Stimulated activated CD4-positive, alpha-beta T cell treated with anti-CD3 and anti-CD28 coated beads, Interleukin-4, amount 100 ng/mL, for 4 hours (primary cell): ENCODE measurements at places on chromosomes 2 and 18.

- DNase-seq: no peak
These were observed 65.2 kb downstream of the CCDC195 start for GRCh38 chr2:224650815-224651439.

DNA sequence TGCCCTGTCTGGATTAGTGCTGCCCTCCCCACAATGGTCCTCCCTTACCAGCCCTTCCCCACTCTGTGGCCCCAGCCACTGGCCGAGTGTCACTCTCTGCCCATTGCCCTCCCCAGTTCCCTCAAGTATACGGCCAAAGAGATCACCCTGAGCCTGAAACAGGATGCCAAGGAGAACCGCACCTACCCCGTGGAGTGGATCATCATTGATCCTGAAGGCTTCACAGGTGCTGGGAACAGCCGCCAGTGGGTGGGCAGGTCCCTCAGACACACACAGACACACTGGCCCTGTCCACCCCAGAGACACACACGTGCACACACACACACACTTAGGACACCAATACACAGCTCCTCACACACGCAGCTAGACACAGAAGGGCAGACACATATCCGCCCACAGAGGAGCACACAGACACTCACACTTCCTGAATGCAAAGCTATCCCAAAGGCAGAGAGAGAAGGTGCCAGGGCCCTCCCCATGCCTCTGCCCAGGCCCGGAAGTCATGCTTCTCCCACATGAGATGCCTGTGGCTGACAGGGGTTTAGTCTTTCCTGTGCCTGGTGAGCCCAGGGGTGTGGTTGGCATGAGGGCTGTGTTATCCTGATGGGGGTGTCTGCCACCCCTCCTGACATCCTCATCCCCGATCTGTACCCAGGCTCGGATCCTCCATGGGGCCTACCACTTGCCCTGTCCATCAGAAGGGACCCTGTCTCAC, 2.9 kb downstream of the CHRND start:
- DNase-seq: no peak

GRCh38 chr2:189874586-189875320, 90.5 kb downstream of the PMS1 start:
- DNase-seq: no peak

- DNase-seq: no peak
These were observed 96.7 kb downstream of the PMAIP1 start for GRCh38 chr18:59996370-59996966.

DNA sequence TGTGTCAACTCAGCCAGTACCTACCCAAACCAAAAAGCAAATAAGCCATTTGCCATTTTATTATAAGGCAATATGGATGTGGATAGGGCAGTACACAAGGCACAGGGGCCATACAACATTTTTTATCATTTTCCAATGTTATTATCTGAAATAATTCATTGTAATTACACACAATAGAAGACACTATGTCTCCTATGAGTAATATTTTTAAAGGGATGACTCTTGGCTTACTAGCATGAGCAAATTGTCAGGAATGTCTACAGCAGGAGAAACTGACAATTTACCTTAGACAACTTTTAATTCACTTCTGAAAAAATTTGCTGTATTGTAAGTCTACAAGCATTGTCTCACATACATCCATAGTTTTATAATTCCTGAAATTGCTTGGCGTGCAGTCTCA, 1193.9 kb upstream of the CELF4 start:
- no peak for DNase-seq

GRCh38 chr2:39370101-39370500, 67.0 kb downstream of the MAP4K3 start:
- DNase-seq: no peak

- no peak for DNase-seq
These were observed 160.3 kb upstream of the COL3A1 start for GRCh38 chr2:188813857-188814256.

GRCh38 chr2:1514391-1515072, 101.3 kb downstream of the TPO start:
- no peak for DNase-seq

DNA sequence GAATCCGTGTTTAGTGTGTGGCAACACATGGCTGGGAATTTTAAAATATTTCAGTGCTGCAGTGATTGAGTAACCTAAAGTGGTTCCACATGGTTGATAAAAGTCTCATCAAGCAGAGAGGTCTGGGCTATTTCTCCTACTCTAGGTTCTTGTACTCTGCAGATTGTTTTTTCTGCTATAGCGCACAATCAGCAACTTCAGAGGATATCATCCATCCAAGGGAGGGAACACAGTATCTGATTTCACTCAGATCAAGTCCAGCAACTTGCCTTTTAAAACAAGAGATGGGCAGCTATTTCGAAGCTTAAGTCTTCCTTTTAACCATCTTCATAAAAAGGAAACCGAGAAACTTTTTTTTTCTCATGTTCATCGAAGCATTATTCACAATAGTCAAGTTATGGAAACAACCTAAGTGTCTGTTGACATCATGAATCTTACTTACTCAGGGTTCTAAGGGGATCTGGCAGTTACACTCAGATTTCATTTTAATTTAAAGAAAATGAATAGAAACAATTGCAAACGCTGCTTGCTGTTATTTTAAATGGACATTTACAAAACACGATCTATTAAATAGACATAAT, 172.7 kb upstream of the TRIB2 start:
- no peak for DNase-seq

- DNase-seq: peak; percentile 97
These were observed 574 bp upstream of the NCL start for GRCh38 chr2:231464576-231465540.

DNA sequence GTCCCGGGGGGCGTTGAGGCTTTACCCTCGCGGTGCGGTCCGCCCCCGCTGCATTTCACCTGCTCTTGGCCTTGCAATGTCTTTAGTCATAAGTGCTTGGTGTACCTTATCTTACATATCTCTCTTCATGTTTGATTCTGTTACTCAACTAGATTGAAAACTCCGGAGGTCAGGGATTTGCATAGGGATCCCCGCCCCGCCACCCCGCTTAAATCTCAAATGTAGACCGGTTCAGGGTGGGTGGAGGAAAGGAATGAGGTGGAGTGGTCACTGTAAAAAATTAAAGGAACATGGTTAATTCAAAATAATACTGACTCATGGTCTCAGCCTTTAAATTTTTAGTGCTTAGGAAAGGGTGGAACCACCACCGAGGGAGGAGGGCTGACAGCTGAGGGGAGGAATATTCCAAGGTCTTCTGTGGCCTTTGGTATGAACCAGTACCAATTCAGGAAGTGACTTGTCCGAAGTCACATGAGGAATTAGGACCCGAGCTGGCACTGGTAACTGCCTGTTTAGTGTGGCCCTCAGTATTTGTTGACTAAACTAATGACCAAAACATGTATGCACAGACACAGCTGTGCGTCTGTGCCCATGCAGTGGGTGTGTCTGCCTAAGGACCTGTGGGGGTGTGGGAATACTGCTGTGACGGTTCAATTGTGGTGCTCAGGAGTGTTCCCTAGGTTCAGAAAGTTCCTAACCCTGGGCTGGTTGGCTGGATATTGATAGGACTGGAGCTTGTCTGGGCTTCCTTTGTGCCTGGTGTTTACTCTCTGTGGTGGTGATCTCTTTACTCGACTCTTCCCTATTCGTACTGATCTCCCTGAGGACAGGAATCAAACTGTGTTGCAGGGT, 1.0 kb downstream of the PLEKHB2 start:
- peak; percentile 41 for DNase-seq

DNA sequence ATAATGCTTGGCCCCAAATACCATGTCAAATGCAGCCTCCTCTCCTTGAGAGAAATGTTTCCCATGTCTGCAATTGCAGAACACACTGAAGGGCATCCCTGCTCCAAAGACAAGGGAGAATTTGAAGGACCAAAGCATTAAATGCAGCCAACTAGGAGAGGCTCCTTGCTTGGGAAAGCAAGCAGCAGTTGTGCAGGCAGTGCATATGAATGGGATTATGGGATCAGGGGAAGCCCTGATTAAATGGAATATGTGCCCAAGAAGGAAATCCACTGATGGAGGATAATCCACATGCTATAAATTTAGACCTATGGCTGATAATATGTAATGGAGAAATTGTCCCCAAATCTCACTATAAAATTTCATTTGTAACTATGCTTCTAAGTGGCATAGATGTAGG, 116.1 kb downstream of the NCKAP5 start:
- DNase-seq: no peak

DNA sequence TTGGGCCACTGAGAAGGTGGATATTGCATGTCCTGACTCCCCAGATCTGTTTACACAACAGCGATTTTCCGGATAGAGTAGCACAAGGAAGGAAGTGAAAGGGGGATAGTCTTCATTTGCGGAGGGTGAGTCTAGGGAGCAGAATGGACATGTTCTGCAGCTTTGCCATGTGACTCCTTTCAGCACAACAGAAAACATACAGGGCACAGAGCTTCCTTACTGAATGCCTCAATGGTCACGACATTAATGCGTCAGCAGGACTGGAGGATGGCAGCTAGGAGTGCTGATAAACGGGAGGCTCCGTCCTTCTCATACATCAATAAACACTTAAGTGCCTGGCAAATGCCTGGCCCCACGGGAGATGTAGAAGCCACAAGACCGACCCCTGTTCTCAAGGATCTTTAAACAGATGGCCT, 163.0 kb downstream of the FAM210A start:
- DNase-seq: no peak

DNA sequence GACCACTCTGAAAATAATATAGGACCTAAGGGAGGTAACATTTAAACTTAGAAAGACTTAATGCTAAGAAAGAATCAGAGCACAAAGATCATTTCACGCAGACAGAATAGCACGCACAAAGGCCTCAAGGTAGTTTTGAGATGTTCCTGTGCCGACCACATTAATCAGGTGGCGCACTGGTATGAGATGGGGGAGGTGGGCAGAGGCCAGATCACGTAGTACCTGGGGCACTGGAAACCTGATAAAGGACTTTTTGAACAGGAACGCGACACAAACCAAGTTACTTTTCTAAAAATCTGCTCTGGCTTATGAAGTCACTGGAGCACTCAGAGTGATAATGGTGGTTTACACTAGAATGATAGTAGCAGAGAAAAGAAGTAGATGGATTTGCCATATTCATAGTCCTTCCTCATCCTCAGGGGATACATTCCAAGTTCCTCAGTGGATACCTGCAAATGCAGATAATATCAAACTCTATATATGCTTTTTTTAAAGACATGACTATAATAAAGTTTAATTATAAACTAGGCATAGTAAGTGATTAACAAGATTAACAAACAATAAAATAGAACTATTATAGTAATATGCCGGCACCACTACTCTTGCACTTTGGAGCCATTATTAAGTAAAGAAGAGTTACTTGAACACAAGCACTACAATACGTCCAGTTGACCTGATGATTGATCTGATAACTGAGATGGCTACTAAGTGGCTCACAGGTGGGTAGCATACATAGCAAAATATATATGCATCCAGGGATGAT, 42.6 kb upstream of the CDCA7 start:
- DNase-seq: no peak
